ENCODE measurements at places on chromosomes 6 and 20.

DNA sequence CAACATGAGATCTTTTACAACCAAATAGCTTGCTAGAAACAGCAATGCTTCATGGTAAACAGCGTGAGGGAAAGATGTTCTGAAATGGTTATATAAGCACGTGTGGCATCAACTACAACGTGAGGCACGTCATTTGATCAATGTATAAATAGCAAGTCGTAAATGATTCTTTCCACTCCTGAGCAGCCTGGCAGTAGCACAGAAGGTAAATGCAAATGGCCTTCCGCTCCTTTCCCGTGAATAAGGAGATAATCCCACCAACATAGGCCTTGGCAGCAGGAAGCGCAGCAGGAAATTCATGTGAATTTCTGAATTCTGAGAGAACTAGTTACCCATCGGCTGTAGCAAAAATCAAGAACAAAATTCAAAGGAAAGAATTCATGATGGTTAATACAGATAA, 17.0 kb downstream of the RPS6KA2 start:
- DNase-seq, result no peak

DNA sequence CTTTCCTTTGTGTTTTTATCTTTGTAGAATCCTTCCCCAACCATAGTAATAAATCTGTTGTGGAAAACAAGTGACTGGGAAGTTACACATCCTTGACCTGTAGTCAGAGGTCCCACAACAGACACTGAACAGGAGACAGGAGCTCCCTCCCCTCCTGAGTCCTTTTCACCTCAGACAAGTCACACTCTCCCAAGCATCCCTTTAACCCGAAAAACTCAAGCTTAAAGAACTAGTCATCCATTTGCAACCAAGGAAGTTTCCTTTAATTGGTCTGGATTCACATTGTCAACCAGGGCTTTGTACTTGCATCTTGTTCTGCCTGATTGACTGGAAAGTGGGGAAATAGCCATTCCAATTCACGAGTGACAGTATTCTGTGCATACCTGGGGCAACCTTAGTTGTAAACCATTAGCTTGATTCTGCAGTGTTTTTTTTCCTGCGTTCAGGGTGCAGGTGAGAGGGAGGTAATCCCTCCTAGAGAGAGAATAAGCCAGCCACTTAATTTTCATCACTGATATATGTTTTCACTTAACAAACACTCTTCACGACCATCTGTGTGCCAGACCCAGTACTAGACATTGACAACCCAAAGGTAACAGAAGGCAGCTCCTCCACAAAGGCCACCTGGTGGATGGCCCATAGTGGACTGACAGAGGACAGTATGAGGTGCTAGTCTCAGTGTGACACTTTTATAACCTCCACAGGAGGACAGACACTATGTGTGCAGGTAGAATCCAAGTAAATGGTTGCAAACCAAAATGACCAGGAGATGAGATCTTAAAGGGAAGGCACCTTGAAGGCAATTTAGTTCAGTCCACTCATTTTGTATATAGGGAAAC, 112.4 kb downstream of the SLX4IP start:
- DNase-seq, result no peak

GRCh38 chr6:170317076-170317475, 10.5 kb downstream of the FAM120B start:
- no peak for DNase-seq

GRCh38 chr6:170221753-170222400, 69.0 kb downstream of the DLL1 start:
- DNase-seq, result no peak

DNA sequence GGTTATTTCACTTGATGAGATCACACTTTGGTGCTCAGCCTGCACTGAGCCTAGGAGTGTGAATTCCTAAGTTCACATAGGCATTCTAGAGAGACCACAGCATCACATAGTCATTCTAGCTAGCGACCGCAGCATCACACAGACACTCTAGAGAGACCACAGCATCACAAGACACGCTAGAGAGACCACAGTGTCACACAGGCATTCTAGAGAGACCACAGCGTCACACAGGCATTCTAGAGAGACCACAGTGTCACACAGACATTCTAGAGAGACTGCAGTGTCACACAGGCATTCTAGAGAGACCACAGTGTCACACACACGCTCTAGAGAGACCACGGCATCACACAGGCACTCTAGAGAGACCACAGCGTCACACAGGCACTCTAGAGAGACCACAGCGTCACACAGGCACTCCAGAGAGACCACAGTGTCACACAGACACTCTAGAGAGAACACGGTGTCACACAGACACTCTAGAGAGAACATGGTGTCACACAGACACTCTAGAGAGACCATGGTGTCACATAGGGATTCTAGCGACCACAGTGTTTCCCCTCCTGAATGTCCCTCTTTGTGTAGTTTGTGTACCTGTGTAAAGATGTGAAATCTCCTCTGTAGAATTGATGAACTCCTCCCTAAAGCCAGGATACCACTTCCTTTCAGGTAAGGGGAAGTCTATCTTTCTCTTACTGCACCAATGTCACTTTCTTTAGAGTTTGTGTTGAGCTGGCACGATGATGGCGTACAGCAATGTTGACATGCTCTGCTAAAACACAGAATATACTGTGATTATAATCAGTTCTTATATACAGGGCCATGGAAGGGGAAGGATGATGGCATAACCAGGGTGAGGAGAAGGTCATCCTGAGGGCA, 169.4 kb downstream of the ZDHHC14 start:
- no peak for DNase-seq

- DNase-seq, result no peak
These were observed 1.8 kb downstream of the PLA2G7 start for GRCh38 chr6:46733341-46733801.

DNA sequence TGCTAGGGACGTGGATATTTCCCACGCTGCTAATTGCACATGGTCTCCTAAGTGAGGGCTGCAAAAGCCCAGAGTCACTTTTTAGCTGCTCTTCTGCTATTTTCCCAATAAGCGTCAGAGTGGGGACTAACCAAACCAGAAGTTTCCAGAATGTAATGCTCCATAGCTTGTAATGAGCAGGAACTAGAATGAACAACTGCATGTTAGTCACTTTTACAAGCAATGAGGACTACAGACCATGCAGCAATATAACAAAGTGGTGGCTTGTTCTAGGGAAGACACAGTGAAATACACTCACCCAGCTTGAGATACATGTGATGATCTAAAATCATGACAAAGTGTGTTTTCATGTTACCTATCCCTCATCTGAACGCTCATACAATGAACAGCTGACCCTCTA, 314.1 kb upstream of the SGK1 start:
- no peak for DNase-seq

DNA sequence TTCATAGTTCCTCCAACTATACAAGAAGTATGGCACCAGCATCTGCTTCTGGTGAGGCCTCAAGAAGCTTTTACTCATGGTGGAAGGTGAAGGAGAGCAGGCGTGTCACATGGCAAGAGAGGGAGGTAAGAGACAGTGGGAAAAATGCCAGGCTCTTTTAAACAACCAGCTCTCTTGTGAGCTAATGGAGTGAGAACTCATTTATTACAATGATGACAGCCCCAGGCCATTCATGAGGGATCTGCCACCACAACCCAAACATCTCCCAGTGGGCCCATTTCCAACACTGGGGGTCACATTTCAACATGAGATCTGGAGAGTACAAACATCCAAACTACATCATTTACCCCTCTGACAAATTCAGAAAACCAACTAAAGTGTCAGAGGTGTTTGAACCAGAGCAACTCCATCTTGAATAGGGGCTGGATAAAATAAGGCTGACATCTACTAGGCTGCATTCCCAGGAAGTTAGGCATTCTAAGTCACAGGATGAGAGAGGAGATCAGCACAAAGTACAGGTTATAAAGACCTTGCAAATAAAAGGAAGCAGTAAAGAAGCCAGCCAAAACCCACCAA, 2.2 kb upstream of the UBD start:
- DNase-seq, result no peak

DNA sequence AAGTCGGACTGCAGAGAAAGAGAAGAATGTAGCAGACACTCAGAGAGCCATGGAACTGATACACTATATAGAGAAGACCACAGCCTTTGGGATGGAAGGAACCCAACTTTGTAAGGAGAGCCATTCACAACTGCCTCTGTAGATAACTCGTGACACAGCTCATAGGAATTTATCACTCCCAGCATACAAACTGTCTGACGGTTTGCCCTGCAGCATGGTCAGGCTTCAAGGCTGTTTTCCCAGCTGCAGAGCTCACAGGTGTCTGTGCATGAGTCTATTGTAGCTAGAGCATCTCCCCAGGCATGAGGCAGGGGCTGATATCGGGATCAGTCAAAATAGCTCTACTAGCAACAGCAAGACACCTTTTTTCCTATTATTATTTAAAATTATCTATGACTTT, 130.5 kb upstream of the DTNBP1 start:
- DNase-seq, result peak; percentile 16

DNA sequence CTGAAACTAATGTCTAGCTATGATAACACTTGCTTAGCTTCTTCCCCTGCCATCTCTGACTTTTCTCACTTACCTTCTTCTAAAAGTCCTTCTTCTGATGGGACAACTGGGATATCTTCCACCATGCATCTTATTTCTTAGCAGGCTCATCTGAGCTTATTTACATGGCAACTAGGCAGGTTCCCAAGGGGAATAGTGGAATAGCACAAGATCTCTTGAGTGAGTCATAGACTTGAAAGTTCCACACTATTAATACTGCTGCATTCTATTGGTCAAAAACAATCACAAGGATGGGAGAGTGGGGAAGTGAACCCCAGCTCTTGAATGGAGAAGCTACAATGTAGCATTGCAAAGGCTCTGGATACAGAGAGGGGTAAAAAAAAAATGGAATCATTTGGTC, 142.1 kb downstream of the HAO1 start:
- DNase-seq, result no peak

GRCh38 chr6:116298973-116299372, 19.2 kb upstream of the TSPYL1 start:
- DNase-seq, result no peak

GRCh38 chr6:153170511-153170910, 39.4 kb upstream of the RGS17 start:
- DNase-seq, result peak; percentile 15

DNA sequence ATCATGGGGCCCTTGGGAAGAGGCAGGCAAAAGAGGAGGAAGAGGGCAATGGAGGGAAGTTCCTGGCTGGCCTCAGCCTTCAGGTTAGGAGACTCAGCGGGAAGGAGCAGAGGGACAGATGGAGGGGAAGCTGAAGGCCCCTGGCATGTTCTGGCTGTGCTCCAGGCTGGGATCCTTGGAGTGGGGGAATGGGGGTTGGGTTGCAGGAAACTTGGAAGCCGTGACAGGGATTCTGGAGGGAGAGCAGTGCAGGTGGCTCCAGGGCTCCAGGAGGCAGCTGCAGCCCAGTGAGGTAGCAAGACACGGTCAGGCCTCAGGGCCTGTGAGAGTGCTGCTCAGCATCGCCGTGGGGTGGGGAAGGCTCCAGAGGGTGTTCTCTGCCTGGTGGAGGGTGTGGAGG, 64.6 kb upstream of the SCP2D1 start:
- DNase-seq, result no peak

GRCh38 chr6:85460921-85461797, 11.3 kb downstream of the NT5E start:
- DNase-seq, result no peak

DNA sequence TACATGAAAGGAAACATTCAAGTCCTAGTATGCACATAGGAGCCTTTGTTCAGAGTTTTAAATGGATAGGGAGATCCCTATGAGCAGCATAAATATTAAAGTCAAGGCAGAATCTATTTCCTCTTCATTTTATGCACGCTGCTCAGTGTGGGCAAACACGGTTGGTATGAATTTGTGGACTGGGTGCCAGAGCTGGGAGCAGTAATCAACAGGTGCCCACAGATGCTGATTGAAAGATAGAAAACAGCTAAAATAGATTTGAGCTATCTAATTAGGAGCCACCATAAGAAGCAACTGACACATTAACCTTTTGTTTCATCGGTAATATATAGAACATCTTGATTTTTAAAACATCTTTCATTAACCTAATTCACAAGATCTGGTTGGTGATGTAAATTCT, 175.5 kb downstream of the EYS start:
- no peak for DNase-seq

DNA sequence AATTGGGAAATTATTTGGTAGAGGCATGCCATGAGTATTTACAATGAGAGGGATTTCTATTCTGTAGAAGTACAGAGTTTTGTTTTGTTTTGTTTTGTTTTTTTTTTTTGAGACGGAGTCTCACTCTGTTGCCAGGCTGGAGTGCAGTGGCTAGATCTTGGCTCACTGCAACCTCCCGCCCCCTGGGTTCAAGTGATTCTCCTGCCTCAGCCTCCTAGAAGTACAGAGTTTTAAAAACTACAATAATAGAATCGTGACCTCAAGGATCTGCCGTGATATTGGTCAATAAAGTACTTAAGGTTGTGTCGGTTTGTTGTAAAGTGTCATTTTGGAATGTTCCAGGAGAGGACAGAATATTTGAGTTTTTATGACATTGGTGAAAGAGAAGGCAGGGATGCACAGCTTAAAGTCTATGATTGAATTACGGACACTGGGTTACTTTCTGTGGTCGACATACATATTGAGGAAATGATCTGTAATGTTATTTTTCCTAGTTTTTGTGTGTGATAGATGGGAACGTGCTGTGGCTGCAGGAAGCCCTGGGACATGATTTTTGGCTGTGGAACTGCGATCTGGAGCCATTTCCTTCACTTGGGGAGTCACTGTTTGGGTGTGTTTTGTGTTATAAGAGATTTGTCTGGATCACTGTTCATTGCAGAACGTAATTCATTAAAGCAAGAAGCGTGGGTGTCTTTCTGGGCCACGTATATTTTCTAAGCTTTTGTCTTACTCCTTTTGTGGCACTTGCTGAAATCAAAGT, 59.6 kb downstream of the TIAM2 start:
- no peak for DNase-seq

GRCh38 chr6:912871-913835, 220.2 kb upstream of the EXOC2 start:
- DNase-seq, result no peak

DNA sequence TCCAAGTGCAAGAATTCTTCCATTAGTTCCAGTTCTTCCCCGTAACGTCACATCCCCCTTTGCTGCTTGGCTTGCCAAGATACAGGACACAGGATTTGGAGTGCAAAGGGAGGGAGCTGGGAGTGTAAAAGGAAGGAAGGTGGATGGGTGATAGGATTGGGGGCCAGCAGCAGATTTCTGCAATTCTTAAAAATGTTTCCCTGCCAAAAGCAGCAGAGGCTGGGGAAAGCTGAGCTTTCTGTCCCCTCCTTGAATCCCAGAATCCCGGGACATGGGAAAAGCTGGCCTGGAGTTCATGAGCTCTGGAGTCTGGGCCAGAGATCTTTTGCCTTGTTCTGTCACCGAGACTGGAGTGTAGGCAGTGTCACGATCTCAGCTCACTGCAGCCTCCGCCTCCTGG, 60.0 kb upstream of the EPB41L1 start:
- no peak for DNase-seq

GRCh38 chr6:75621846-75622245, 20.2 kb downstream of the SENP6 start:
- DNase-seq, result peak; percentile 78

All from erythroblast (primary cell).